Keratinocyte (primary cell): ENCODE measurements at places on chromosomes 16 and 17.

DNA sequence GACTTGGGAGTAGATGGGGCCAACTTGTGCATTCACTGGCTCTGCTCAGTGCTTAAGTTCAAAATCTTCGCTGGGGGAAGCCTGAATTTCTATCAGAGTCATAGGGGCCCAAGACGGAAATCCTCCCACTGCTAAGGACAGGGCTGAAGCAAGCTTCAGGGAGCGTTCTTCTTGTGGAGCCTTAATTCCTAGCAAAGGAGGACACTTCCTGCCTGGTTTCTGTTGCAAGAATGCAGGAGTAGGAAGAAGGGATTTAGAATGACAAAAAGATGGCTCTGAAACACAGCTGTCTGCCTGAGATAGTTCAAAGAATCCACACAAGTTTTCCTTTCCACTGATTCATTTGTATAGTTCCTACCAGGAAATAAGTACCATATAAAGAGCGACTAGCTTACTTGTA lies 26.4 kb downstream of the PSME3IP1 start:
- no peak for DNase-seq

GRCh38 chr16:86430814-86431213 lies 79.5 kb upstream of the FOXF1 start:
- no peak for DNase-seq

DNA sequence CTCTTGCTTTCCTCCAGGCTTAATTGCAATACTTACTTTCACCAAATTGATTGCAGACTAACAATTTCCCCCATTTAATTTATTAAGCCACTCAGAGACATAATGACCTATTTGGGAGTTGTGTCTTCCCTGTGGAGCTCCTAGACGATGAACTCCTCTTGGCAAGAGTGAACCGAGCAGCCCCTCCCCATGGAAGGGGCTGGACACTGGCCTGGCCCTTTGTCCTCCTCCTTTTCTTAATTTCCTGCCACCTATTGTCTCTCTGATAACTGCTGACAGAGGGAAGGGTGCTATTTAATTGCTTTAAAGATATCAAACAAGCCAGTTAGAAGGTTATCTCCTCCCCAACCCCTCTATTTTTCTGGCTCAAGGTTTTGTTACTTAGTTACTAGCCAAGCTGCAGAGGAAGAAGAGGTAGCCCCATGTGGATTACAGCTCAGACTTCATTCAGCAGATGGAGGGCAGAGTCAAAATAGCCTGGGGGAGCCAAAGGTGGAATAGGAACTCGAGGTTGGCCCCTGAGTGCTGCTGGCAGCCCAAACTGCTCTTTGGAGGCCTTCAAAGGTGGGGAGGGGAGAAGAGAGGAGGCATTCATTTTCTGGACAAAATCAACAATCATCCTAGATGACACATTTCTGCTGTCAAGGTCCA lies 3.7 kb upstream of the SSTR2 start:
- DNase-seq, result no peak

DNA sequence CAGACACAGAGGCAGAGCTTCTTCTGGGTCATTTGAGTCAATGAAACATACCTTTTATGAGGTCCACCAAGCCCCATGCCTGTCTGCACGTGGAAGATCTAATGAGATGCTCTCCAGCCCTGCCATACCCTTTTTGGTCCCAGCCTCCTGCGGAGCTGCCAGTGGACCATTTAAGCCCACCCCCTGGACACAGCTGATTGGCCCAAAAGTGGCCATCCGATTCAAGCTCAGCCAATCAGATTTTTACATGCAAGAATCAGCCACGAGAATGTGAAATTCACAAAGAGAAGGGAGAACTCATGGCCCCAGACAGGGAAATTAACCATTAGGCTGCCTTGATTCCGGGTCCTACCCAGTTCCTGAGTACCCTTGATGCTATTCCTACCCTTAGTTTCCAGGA lies 231.0 kb upstream of the EEF2KMT start:
- DNase-seq, result no peak
